ENCODE measurements at places on chromosomes 16 and 17. TPM values are rescaled to one million over a fixed set of nuclear protein-coding genes. Genes with fewer than 3 reads are reported as not detected.

ANKFN1 gene
- total RNA-seq, result 0.26 TPM

NUPR1 gene
- 37.0 TPM for total RNA-seq

PIK3R5 gene
- 0.26 TPM for total RNA-seq

HIC1 gene
- 12.7 TPM for total RNA-seq

ELMO3 gene
- 0.66 TPM for total RNA-seq

DPEP3 gene
- not detected for total RNA-seq

RGS11 gene
- total RNA-seq, result 2.7 TPM

FSCN2 gene
- total RNA-seq, result 2.8 TPM

STXBP4 gene
- 5.8 TPM for total RNA-seq

ARHGAP23 gene
- 60.0 TPM for total RNA-seq

KRTAP4-4 gene
- total RNA-seq, result not detected

TM4SF5 gene
- not detected for total RNA-seq

VAT1L gene
- total RNA-seq, result 0.26 TPM

USP6 gene
- not detected for total RNA-seq

KRT33A gene
- total RNA-seq, result not detected

MXRA7 gene
- 171 TPM for total RNA-seq

AXIN2 gene
- total RNA-seq, result 6.5 TPM

FCSK gene
- total RNA-seq, result 9.2 TPM

TNFAIP1 gene
- 38.4 TPM for total RNA-seq

FMNL1 gene
- 0.13 TPM for total RNA-seq

PDF gene
- 14.9 TPM for total RNA-seq

ALOXE3 gene
- not detected for total RNA-seq

CLCN7 gene
- 60.4 TPM for total RNA-seq

All from aortic smooth muscle cell (primary cell).